ENCODE measurements at places on chromosomes 3 and 15.

GRCh38 chr3:126737527-126737926 is 33.5 kb downstream of the CHCHD6 start:
- DNase-seq: no peak

GRCh38 chr3:191280111-191280510 is 49.1 kb upstream of the CCDC50 start:
- DNase-seq: no peak

DNA sequence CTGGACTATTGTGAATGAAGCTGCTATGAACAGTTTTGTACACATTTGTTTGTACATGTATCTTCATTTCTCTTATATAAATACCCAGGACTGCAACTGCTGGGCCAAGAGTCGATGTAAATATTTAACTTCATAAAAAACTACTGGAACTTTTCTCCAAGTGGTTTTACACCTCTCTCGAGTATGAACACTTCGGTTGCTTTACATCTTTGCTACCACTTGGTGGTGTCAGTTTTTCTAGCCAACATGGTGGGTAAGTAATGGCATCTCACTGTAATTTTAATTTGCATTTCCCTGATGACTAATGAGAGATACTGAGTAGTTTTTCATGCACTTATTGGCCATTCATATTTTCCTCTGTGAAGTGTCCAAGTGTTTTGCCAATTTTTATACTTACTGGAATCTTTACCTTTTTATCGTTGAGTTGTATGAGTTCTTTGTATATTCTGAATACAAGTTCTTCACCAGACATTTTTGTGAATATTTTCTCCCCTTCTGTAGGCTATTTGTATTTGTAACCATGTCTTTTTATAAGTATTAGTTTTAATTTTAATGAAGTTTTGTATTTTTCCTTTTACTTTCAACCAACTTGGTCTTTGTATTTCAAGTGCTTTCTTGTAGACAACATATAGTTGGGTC is 44.4 kb downstream of the PCOLCE2 start:
- DNase-seq: no peak

GRCh38 chr15:69098771-69099170 is 61.7 kb upstream of the GLCE start:
- DNase-seq: no peak

- DNase-seq: no peak
Observed at GRCh38 chr3:20837676-20838302, 651.8 kb upstream of the SGO1 start.

GRCh38 chr15:44147636-44148035 is 47.4 kb downstream of the FRMD5 start:
- DNase-seq: no peak

DNA sequence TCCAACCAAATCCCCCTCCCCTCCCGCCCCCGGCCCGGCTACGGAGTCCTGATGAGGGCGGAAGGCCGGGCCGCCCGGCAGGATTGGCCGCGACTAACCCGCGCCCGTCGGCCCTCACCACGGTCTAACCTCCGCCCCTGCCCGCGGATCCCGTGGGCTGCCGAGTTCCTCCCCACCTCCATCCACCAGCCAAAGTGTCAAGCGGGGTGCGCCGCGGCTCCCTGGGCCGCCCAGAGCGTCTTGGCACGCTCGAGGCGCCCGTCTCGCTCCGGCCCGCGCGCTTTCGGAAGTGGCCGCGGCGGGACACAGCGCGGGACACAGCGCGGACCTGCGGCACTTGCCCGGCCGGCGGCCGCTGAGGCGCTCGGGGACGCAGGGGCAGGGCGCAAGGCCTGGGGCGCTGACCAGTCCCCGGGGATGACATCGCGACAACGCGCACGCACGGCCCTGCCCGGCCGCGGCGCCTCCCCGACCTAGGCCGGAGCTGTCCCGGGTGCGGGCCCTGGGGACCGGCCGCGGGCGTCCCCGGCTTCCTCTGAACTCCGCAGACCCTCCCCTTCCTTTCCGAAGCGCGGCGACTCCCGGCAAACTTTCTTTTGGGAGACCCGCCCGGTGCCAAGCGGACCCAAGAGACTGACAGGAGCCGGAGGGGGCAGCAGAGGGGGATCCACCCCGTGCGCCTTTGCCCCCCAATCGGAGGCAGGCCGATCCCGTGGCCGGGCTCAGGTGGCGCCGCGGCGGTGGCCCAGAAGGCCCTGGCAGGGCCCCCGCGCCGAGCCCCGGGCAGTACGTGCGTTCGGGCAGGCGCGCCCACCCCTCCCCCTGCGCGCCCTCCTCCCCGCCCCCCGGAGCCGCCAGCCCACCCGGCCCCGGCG is 112.8 kb upstream of the ICE2 start:
- no peak for DNase-seq

- no peak for DNase-seq
Observed at GRCh38 chr3:171970301-171970788, 69.0 kb upstream of the FNDC3B start.

GRCh38 chr3:158420654-158421396 is 150.2 kb upstream of the MLF1 start:
- no peak for DNase-seq
